ENCODE measurements at places on chromosomes 16 and 17.

DNA sequence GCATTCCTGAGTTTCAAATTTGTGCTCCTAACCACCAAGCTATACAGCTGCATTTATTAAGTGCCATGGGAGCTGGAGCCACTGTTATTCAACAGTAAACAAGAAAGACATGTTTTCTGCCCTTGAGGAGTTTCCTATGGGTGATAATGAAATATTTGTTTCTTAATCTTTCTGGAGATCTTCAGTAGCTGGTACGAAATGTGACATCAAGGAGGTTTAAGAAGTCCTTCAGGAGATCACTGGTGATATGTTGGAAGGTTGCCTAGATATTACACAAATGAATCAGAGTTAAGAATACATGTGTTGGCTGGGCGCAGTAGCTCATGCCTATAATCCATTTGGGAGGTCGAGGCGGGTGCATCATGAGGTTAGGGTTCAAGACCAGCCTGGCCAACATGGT, 14.9 kb downstream of the RHOT1 start:
- DNase-seq: no peak

DNA sequence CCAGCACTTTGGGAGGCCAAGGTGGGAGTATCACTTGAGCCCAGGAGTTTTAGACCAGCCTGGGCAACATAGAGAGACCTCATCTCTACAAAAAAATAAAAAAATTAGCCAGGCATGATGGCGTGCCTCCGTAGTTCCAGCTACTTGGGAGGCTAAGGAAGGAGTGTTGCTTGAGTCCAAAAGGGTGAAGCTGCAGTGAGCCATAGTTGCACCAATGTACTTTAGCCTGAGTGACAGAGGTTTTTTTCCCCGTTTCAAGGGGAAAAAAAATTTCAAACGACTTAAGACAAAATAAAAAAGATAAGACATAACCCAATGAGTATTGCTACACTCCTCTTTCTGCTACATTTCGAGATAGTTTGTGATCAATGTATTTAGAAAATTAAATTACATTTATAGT, 6.8 kb downstream of the DHX8 start:
- DNase-seq: no peak

GRCh38 chr16:17784073-17784472, 313.3 kb upstream of the XYLT1 start:
- no peak for DNase-seq

GRCh38 chr17:48002916-48003416, 32.1 kb downstream of the CDK5RAP3 start:
- no peak for DNase-seq

DNA sequence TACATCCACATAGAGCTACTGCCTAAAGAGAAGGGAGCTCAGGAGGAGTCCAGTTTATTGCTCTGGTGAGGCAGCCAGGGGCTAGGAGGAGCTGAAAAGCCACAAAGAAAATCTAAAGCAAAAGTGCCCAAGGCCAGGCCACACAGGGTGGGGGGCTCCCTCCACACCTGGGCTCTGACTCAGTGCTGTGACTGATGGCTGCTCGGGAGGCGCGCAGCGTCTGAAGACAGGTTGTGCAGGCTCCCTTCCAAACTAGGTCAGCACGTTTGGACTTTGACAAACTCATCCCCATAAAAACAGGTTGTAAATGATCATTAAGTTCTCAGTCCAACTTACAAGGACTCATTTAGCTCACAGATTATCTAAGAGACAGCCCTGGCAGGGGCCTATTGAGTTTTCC, 22.2 kb upstream of the LCMT1 start:
- DNase-seq: no peak

GRCh38 chr16:30641378-30641982, 9.3 kb upstream of the PRR14 start:
- DNase-seq: no peak

- no peak for DNase-seq
Measured at GRCh38 chr17:53633856-53634255, 188.9 kb upstream of the KIF2B start.

DNA sequence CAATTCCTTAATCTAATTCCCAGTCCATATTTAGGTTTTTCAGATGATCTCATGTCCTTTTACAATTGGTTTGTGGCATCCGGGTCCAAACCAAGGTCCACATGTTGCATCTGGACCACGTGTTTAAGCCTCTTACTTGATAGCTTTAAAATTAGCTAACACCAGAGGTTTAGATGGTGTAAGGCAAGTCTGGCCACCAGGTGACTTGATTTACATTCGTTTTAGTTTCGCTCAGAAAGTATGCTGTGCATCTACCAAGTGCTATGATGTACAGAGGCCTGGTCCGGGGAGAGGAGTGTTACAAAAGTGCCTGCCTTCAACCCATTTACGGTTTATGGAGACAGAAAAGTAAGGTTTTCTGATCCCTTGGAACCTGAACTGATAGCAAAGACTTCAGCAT, 878 bp upstream of the DNAJA2 start:
- DNase-seq: no peak

DNA sequence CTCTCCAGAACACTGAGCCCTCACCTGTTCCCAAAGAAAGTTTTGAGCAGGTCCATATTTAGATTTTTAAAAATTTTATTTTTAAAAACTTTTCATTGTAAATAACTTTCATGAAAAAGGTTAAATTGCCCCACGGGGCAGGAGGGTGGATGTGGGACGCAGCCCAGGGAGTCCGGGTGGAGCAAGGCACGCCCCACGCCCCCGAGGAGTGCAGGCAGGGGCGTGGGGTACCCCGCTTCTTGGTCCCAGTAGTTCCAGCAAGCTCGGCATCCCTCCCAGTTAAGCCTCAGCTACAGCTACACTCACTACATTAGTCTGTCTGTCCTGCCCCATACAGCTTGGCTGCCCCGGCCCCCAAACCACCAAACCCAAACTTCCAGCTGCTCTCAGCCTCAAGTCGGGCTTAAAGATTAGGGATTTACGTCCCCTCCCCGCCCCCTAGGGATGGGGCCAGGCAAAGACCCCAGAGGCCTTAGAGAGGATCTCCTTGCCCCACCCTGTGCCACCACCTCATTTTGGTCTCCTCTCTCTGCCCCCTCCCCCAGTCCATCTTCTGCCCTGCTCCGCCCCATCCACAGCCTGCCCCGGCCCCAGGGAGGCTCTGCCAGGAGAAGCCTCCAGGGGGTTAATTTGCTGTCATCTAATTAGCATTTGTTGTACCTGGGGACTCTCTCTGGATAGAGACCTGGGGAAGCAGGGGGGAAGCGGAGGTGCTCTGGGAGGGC, 4.6 kb downstream of the FOXJ1 start:
- DNase-seq: no peak
